ENCODE measurements at places on chromosomes 16 and 17.

DNA sequence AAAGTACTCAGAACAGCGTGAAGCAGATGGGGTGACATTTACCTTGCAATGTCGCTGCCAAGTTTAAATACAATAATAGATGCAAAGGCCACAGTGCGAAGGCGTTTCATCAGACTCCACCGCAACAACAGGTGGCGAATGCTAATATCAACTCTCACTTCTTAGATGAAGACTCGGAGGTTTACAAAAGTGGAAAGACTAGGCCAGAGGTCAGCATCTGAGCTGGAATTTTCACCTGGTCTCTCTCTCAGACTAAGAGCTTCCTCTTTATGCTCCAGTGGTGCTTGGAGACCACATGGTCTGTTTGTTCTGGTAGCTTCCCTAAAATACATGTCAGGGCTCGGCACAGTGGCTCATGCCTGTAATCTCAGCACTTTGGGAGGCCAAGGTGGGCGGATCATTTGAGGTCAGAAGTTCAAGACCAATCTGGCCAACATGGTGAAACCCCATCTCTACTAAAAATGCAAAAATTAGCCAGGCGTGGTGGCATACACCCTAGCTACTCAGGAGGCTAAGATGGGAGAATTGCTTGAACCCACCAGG is 169.1 kb downstream of the XYLT1 start:
- DNase-seq, result no peak

- DNase-seq, result no peak
Observed at GRCh38 chr17:1852327-1852726, 22.5 kb downstream of the RPA1 start.

DNA sequence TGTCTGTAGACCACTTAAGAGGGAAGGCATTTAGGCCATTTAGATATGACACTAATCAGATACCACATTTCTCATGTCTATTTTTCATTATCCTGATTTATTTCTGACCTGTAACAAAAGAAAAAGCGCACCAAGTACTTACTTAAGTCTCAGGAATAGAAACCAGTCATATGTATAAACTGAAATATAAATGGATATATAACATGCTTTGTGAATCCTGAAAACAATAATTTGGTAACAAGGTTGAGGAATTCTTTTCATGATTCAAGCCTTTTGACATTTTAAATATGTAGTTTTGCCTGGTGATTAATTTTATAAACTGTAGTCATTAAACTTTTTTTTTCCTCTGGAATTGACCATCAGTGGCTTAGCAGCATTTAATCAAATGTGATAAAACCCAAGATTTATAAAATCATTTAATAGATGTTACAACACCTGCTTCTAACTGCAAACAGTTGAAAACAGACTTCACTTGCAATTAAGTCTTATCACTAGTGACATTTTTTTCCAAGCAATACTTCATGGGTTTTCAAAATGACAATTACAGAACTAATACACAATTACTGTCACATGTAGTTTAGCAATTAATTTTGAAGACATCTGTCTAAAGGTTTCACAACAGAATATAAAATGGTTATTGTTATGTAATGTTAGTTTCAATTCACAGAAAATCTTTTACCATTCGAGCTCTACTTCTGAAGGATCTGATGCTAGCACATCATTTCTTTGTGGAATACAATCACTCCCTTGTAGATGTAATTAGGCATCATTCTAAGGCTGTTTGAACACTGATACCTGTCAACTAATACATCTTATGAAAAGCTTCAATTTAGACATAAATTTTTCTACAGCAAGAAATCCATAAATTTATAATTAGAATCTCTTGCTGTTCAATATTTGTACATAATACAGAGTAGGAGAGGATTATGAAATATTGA is 110.3 kb downstream of the TOX3 start:
- DNase-seq, result no peak

GRCh38 chr16:1560866-1561265 is 27.4 kb downstream of the TMEM204 start:
- no peak for DNase-seq

All from activated CD4-positive, alpha-beta memory T cell treated with anti-CD3 and anti-CD28 coated beads, Interleukin-2, amount 10 ng/mL, durations not matched to agents 7 days and 5 days (primary cell).